Activated T-helper 2 cell treated with anti-CD3 and anti-CD28 coated beads, Interferon-gamma antibody, Interleukin-2, Interleukin-4, amounts not matched to agents 10 μg/mL and 5 μg/mL and 100 μg/mL, durations not matched to agents 14 hours and 24 hours and 36 hours (primary cell): ENCODE measurements at places on chromosomes 7 and 10. TPM values are rescaled to one million over a fixed set of nuclear protein-coding genes. Genes with fewer than 3 reads are reported as not detected.

LRRC4 gene
- 0.16 TPM in 1 of 2 replicates, not detected in the other for total RNA-seq

ZNF511 gene
- 88.4 and 89.7 TPM in 2 replicates for total RNA-seq

GBF1 gene
- total RNA-seq = 47.9 and 49.2 TPM in 2 replicates

ADAM8 gene
- 214 and 220 TPM in 2 replicates for total RNA-seq

NACAD gene
- total RNA-seq = 0.30 and 0.52 TPM in 2 replicates

GRCh38 chr10:9291081-9291480 is 1236.6 kb downstream of the GATA3 start:
- no peak overlapping the region for H3K4me3 ChIP-seq
- no peaks in the 10 kb centered on the region for H3K36me3 ChIP-seq
- H3K27me3 ChIP-seq = peaks cover 6% of the 10 kb centered on the region
- H3K27ac ChIP-seq = no peak overlapping the region
- DNase-seq = no peak

DNA sequence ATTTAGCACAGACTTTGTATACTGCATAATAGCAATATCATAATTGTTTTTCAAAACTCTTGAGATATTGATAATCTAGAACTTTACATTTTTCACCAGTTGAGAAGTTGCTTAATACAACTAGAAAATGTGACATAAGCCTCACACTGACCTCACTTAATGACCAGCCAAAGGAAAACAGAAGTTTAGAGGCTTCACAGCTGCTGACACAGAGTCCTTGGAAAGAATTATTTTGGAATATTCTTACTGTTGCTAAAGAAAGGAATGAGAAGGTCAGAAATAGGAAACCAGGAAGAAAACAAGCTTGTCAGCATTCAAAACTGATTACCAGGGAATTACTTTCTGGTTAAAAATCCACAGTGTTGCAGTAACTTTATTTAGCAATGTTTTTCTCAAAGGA is 35.5 kb upstream of the WASL start:
- no peak overlapping the region for H3K4me3 ChIP-seq
- H3K27ac ChIP-seq = no peak overlapping the region
- H3K36me3 ChIP-seq = no peaks in the 10 kb centered on the region
- H3K4me1 ChIP-seq = no peaks in the 10 kb centered on the region

DNA sequence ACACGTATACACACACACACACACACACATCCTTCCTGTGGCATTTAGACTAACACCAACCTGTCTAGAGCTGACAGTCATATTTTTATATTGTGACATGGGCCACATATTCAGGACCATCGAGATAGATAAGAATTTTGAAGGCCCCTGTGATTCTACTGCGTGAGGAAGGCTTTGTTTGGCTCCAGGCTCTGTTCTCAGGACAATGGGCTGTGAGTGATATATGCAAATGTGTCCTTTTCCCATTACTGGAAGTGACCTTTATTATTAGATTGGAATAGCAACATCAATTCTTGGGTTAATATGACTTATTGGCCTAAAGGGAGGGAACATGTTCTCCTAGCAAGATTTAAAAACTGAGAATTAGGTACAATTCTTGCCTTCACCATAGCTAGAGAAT is 156.1 kb downstream of the SPAG6 start:
- H3K4me1 ChIP-seq = peaks cover 8% of the 10 kb centered on the region
- no peak overlapping the region for H3K27ac ChIP-seq
- no peak for DNase-seq
- H3K27me3 ChIP-seq = peaks cover 35% of the 10 kb centered on the region

GRCh38 chr10:13348216-13349017 is at the start of gene SEPHS1:
Gene SEPHS1 (minus strand): TSS chr10:13348293. CDS start chr10:13344950, 3,343 bp downstream.
- H3K36me3 ChIP-seq = peaks cover 17% of the 10 kb centered on the region
- peak within 1 kb of the TSS; percentile 90 for H3K4me3 ChIP-seq
- peaks cover 5% of the 10 kb centered on the region for H3K27me3 ChIP-seq
- peak within 1 kb of the TSS; percentile 90 for H3K27ac ChIP-seq
- H3K4me1 ChIP-seq = peaks cover 48% of the 10 kb centered on the region
- peak; percentile 79 for DNase-seq

GRCh38 chr10:132564249-132564605 is 26.6 kb downstream of the INPP5A start:
- no peaks in the 10 kb centered on the region for H3K27me3 ChIP-seq
- H3K27ac ChIP-seq = no peak overlapping the region
- H3K36me3 ChIP-seq = no peaks in the 10 kb centered on the region
- no peak overlapping the region for H3K4me3 ChIP-seq
- peaks cover 22% of the 10 kb centered on the region for H3K4me1 ChIP-seq

DNA sequence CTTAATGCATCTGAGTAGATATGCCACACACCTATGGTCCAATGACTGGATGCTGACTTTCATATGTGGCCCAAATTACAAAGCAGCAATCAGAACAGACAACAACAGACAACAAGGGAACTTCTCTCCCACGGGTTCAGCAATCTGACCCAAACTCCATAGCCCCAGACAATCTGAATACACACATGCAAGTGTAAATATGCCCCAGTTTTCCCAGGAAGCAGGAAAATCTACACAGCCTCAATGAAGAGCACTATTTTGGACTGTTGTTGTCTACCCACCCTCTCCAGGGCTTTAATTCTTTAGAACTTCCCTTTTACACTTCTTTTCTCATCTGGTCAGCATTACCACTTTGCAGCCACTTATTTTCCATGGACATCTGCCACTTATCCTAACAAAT is 2.0 kb upstream of the CCNY start:
- H3K36me3 ChIP-seq = peaks cover 31% of the 10 kb centered on the region
- peak overlapping the region; percentile 62 for H3K4me3 ChIP-seq
- no peak overlapping the region for H3K27ac ChIP-seq
- peaks cover 43% of the 10 kb centered on the region for H3K4me1 ChIP-seq
- no peak for DNase-seq

GRCh38 chr10:21750424-21750823 is 216.4 kb downstream of the MLLT10 start:
- no peak for DNase-seq
- peaks cover 5% of the 10 kb centered on the region for H3K36me3 ChIP-seq
- no peaks in the 10 kb centered on the region for H3K27me3 ChIP-seq
- no peak overlapping the region for H3K27ac ChIP-seq
- no peak overlapping the region for H3K4me3 ChIP-seq

DNA sequence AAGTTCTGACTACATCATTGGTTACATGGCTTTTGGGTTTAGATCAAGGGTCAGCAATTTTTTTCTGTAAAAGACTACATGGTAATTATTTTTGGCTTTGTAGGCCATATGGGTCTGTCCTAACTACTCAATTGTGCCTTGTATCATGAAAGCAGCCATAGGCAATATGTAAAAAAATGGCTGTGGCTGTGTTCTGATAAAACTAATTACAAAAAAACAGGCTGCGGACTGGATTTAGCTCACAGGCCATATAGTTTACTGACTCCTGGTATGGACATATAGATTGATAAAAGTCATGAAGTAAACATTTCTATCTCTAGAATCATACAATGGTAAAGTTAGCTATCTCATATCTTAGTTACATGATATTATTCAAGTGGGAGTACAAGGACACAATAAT is 375.4 kb downstream of the THSD7A start:
- no peak overlapping the region for H3K4me3 ChIP-seq
- no peak for DNase-seq
- no peak overlapping the region for H3K27ac ChIP-seq
- H3K36me3 ChIP-seq = no peaks in the 10 kb centered on the region
- H3K4me1 ChIP-seq = peaks cover 7% of the 10 kb centered on the region

DNA sequence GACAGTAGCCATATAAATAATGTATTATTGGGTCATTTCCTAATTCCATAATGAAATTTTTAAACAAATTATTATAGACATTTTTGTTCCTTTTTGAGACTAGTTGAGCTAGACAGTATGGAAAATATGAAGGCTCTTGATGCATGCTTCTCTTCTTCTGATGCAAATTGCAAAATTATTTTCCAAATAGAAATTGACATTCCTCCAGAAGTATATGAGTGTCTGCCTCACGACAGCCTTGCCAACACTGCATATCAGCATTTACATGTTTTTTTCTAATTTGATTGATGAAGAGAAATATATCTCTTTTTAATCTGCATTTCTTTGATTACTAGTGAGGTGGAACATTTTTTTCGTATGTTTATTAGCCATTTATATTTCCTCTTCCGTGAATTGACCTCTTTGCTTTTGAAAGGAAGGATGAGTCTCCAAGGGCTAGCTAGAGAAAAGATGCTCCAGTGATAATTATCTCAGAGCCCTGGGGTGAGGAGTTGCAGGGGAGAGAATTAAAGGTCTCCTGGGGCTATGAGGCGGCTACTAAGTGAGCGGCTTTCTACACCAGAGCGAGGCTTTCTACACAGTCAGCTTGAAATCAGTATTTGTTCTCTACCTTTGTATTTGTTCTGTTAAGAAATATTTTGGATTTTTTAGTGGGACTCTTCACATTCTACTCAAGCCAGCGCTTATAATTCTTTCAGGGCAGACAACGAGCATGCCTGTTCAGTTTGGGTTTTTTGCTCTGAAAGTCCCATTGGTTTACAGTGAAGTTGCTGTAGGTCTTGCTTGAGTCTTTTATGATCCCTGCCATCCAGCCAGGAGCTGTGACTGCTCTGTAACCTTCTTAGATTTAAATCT is 712.2 kb upstream of the GALNT17 start:
- H3K27me3 ChIP-seq = no peaks in the 10 kb centered on the region
- H3K4me3 ChIP-seq = no peak overlapping the region
- H3K36me3 ChIP-seq = no peaks in the 10 kb centered on the region

- no peak for DNase-seq
- H3K36me3 ChIP-seq = no peaks in the 10 kb centered on the region
- H3K27ac ChIP-seq = no peak overlapping the region
- H3K4me1 ChIP-seq = no peaks in the 10 kb centered on the region
- no peak overlapping the region for H3K4me3 ChIP-seq
- H3K27me3 ChIP-seq = peaks cover 2% of the 10 kb centered on the region
Observed at GRCh38 chr10:28890121-28890950, 213.0 kb downstream of the BAMBI start.

DNA sequence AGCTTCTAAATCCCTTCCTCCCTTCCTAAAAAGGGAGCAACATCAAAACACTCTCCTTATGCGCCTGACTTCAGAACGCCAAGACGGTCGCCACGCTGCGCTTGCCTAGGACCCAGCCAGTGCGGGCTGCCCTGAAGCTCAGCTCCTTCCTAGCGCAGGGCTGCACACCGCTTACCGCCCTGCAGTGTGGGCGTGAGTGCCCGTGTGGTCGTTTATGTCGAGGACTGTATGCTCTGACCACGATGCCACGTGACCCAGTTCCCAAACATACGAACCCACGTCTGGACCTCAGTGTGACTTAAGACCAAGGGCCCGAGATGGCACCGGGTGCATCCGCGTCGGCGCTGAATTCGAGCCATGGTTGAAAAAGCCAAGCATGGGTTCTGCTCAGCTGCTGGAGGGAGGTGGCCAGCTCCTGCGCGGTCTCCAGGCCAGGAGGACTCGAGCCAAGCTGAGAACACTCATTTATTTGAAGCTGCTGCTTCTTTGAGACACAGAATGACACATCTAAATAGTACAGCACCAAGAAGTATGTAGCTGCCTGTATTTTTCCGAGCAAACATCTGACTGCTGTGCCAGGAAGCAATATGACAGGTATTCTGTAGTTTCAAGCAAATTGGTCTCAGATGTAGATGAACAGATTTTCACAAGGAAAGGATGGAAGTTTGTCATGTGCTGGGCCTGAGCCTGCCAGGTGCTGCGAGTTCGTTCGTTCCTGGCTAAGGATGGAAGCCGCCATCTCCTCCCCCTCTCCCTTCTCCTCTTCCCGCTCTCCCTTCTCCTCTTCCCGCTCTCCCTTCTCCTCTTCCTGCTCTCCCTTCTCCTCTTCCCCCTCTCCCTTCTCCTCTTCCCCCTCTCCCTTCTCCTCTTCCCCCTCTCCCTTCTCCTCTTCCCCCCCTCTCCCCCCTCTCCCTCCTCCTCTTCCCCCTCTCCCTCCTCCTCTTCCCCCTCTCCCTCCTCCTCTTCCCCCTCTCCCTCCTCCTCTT is 184.7 kb downstream of the EBF3 start:
- DNase-seq = no peak
- H3K27ac ChIP-seq = no peak overlapping the region
- no peaks in the 10 kb centered on the region for H3K36me3 ChIP-seq
- no peak overlapping the region for H3K4me3 ChIP-seq
- H3K27me3 ChIP-seq = no peaks in the 10 kb centered on the region

GRCh38 chr10:2731940-2732339 is 335.4 kb upstream of the PFKP start:
- no peaks in the 10 kb centered on the region for H3K36me3 ChIP-seq
- no peak overlapping the region for H3K4me3 ChIP-seq
- H3K4me1 ChIP-seq = no peaks in the 10 kb centered on the region
- peaks cover 2% of the 10 kb centered on the region for H3K27me3 ChIP-seq
- H3K27ac ChIP-seq = no peak overlapping the region

DNA sequence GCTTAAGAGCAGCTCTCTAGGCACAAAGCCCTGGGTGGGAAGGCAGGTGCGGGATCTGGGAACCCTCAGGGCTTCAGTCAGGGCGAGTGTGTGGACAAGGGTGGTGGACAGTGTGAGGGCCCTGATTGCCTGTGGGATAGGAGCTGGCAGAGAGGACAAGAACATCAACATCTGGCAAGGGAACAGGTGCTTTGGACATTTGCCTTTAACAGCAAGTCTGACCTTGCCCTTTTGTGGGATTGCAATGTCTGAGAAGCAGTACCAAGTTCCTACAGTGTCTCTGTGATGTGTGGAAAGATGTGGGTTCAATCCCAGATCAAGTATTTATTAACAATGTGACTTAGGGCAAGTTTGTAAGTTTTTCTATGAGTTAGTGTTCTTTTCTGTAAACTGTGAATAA is 46.7 kb downstream of the TFAM start:
- no peak overlapping the region for H3K27ac ChIP-seq
- H3K4me3 ChIP-seq = no peak overlapping the region
- peaks cover 10% of the 10 kb centered on the region for H3K4me1 ChIP-seq
- DNase-seq = no peak

- no peak for DNase-seq
Observed at GRCh38 chr7:122136078-122136477, 8.0 kb downstream of the AASS start.

- no peak overlapping the region for H3K27ac ChIP-seq
- no peak for DNase-seq
- peaks cover 11% of the 10 kb centered on the region for H3K27me3 ChIP-seq
- no peaks in the 10 kb centered on the region for H3K36me3 ChIP-seq
- peak overlapping the region; percentile 45 for H3K4me3 ChIP-seq
Observed at GRCh38 chr7:142451296-142451695, 193.4 kb upstream of the PRSS58 start.
